Stimulated activated CD4-positive, alpha-beta T cell treated with anti-CD3 and anti-CD28 coated beads, Interleukin-1b, Interleukin-23, amount 100 ng/mL, for 1 hour (primary cell): ENCODE measurements at places on chromosomes 13 and 19.

GRCh38 chr13:104015646-104016396, 949.6 kb upstream of the SLC10A2 start:
- no peak for DNase-seq

GRCh38 chr13:35144166-35144890, 202.3 kb downstream of the NBEA start:
- no peak for DNase-seq

GRCh38 chr13:37263871-37264270, 158.4 kb upstream of the CSNK1A1L start:
- no peak for DNase-seq

DNA sequence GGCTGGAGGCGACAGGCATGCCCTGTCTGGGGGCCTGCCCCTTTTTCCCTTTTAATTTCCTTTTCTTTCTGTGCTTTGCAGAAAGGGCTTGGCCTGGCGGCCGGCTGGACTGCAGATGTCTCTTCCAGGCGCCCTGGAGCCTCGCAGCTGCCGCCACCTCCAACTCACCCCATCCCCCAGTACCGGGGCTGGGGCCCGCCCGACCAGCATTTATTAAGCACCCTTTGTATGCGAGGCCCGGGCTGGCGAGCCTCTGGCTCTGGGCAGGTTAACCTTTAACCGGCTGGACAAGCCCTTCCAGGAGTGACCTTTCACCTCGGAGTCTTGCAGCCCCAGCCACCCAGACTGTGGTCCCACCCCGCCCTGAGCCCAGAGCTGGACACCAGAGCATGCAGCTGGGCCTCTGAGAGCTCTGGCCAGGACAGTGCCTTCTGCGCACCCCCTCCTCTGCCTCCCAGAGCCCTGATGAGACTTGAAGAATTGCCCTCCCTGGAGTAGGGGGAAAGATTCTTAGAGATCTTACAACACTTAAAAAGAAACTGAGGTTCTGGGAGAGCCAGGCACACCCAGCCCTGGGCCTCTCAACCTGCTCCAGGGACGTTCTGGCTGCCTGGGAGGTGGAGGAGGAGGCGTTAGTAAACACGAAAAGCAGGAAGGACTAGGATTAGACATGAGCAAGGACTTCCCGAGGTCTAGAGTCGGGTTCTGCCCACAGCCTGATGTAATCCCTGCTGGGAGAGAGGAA, 1.1 kb upstream of the NR2F6 start:
- DNase-seq: no peak

GRCh38 chr13:80341756-80342370, 937 bp upstream of the SPRY2 start:
- DNase-seq: no peak

DNA sequence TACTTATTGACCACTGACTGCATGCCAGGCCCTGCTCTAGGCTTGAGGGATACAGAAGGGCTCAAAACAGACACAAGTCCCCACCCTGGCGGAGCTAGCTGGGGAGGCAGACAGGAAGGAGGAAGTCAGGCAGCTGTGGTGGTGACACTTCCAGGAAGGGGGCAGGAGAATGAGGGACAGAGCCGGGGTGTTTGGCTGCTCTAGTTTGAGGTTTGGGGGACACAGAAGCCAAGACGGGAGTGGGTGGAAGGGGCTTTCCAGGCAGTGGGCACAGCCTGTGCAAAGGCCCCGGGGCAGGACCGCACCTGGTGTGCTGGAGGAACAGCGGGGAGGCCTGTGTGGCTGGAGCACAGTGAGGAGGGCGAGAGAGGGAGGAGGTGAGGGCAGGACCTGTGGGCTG, 4.0 kb downstream of the MRPL54 start:
- no peak for DNase-seq

- DNase-seq: no peak
Observed at GRCh38 chr13:75050419-75051046, 431.4 kb downstream of the TBC1D4 start.

DNA sequence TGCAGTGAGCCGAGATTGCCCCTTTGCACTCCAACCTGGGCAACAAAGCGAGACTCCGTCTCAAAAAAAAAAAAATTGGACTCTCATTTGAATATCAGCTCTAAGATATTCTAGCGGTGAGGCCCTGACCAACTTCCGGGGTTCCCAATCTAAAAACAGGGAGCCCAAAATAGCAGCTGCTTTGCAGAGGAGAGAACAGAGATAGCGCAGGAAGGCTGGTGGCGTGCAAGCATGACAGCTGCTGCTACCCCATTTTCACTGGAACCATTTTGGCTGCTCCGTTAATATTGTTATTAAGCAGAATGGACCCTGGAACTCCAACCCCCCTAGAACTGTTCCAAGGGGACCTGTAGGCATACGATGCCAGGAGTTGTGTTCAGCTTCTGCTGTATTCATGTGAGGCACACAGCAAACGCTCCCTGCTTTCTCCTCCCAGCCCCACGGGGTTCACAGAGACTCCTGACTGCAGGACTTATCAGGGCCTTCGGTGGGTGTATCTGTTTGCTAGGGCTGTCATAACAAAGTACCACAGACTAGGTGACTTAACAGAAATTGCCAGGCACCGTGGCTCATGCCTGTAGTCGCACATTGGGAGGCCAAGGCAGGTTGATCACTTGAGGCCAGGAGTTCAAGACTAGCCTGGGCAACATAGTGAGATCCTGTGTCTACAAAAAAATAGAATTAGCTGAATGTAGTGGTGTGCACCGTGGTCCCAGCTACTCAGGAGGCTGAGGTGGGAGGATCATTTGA, 11.5 kb downstream of the STXBP2 start:
- DNase-seq: no peak

DNA sequence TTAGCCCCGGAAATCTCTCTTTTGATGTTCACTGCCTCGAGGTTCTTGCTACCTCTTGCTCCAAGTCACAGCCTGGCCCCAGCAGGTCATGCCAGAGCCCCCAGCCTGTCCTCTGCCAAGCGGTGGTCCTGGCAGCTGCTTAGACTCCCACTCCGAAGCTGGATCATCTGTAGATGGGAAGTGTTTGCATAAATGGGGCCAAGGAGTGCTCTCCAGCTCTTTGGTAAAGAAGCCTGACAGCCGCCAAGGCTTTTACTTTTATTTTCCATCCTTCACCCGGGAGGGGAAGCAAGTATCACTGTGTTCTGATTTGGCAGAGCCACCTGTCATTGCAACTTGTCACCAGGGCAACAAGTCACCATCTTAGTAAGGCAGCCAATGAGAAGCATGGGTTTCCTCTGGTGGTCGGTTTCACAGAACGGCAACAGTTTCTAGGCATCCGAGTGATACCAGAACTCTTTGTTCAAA, 10.6 kb upstream of the RETN start:
- no peak for DNase-seq

DNA sequence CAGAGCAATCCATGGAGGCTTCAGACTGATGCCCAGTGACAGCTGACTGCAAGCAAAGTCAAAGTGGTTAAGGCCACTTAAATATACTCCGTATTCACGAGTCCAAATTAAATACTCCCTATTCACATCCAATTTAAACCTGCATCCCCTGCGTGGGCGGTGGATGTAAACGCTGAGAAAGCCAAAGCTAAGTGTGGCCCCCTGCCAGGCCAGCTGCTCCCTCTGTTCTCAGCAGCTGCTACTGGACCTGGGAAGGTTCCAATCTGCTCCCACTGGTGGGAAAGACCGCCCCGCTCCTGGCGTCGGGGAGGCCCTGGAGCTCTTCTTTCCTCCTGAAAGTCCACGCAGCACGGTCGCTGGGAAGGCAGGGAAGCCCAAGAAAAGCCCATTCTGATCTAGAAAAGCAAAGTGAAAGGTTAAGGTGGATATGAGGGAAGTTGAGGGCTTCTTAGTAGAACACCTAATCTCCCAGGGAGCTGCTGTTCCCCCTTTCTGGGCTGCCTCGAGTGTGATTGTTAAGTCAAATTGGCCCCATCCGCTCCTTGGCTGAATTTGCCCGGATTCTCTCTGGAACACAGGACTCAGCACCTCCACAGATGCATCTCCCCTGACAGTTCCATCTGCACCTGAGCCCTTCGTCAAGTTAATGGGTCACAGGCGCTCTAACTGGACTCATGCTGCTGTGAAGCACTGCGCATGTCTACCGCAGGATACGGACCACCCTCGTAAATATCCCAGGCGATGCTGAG, 205.5 kb downstream of the USP12 start:
- no peak for DNase-seq

- no peak for DNase-seq
Observed at GRCh38 chr13:87538366-87539052, 132.7 kb upstream of the SLITRK5 start.

GRCh38 chr13:20993661-20994440, 67.5 kb downstream of the LATS2 start:
- no peak for DNase-seq

DNA sequence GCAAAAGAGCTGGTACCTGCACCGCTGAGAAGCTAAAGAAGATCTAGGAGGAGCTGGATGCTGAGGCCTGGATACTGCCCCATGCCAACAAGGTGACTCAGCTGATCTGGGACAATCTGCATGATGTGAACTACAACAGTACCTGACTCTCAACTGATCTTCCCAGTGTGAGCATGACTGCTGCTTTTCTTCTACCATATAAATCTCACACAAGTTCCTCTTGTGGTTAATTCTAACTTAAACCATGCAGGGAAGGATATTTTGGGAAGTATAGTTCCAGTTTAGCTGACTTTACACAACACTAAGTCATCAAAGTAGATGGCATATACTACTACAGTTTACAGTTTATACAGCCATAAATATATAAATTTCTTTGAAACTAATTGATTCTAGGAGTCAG, 91.9 kb downstream of the SLAIN1 start:
- no peak for DNase-seq

- DNase-seq: no peak
Observed at GRCh38 chr13:99969453-99969918, 2.1 kb downstream of the ZIC5 start.

GRCh38 chr19:51796195-51796679, 1.3 kb downstream of the FPR3 start:
- no peak for DNase-seq
